ENCODE measurements at places on chromosomes 1 and 21. TPM values are rescaled to one million over a fixed set of nuclear protein-coding genes. Genes with fewer than 3 reads are reported as not detected.

KMO gene
- not detected for total RNA-seq

TPTE gene
- not detected for total RNA-seq

MYOCOS gene
- not detected for total RNA-seq

TMCO4 gene
- 39.8 TPM for total RNA-seq

CTSS gene
- total RNA-seq, result 26.7 TPM

LAD1 gene
- 0.07 TPM for total RNA-seq

CD164L2 gene
- total RNA-seq, result 0.15 TPM

FAM177B gene
- not detected for total RNA-seq

RIPK4 gene
- total RNA-seq, result 13.1 TPM

SETDB1 gene
- total RNA-seq, result 27.8 TPM

RGS8 gene
- not detected for total RNA-seq

GRCh38 chr1:214389734-214390133, 108.8 kb downstream of the SMYD2 start:
- no peak for DNase-seq

- DNase-seq, result no peak
These were observed 13.6 kb upstream of the GPR161 start for GRCh38 chr1:168150283-168150682.

- DNase-seq, result peak; percentile 20
These were observed 39.1 kb downstream of the PSMG1 start for GRCh38 chr21:39144191-39144590.

- peak; percentile 57 for DNase-seq
These were observed 514 bp downstream of the S1PR1 start for GRCh38 chr1:101237229-101237837.

GRCh38 chr1:184974056-184974836, at the start of gene NIBAN1:
TSS of gene NIBAN1 (minus strand) at chr1:184974508. CDS start at chr1:184974356, 152 bp downstream.
- DNase-seq, result peak; percentile 82

DNA sequence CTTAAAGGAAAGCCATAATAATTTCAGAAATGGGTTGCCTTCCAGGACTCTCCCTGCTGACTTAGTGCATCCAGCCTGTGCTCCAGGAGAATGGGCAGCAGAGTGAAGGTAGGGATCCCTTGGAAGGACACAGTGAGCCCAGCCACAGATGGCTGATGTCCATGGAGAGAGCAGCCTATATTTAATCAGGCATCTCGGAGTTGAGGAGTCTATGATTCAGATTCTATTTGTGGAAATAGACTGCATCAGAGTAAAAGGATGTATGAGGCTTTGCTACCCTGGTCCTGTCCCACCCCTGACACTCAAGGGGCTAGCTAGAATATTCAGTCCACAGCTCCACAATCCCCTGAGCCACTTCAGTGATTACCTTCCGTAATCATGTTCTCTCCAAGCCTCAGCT, 43.8 kb upstream of the PBX1 start:
- DNase-seq, result no peak

- no peak for DNase-seq
These were observed 21.6 kb downstream of the LAMB3 start for GRCh38 chr1:209630383-209631225.

GRCh38 chr1:87683196-87683956, 354.7 kb downstream of the LMO4 start:
- DNase-seq, result peak; percentile 6

DNA sequence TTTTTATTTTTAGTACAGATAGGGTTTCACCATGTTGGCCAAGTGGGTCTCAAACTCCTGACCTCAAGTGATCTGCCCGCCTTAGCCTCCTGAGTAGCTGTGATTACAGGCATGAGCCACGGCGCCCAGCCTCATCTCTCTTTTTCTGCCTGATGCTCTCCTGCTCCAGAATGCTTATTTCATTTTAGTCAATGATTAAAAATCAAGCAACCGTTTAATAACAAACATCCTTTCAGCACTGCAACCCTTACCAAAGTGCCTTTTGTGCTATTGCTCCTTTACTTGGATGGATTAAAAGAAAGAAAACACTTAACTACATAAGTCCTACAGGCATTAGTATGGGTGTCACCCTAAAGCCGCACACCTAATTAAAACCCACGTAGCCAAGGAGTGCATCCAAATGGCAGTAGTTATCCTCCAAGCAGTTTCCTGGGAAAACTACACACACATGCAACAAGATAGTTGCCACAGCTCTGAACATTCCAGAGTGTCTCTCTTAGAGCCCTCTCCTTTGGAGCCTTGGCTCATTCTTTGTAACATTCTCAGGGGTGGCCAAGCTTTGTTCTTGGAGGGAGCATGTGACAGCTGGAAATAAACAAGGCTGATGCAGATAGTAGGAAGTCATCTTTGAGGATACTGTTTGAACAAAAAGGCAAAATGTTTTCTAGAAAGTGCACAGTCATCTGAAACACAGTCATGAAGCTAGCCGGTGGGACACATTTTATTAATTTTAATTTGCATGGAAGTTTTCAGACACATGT, 51.2 kb downstream of the KCNJ15 start:
- DNase-seq, result no peak

- DNase-seq, result no peak
These were observed 6.1 kb downstream of the KIF26B start for GRCh38 chr1:245160741-245161400.

DNA sequence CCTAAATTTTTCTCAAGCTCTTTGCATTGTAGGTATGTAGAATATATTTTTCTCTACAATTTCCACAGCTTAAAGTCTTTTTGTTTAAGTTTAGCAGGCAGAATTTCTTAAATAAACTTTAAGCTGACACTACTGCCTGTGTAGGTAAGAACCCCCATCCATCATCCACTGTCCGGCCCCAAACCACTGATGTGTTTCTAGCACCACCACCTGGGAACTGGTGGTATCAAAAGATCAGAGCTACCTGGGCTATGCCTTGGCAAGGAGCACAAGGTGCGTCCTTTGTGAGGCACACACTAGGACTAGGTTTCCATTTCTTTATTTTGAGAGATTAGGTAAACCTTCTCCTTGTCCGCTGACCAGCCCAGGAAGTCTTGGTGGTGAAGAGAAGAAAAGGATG, 10.5 kb upstream of the LELP1 start:
- DNase-seq, result peak; percentile 5

DNA sequence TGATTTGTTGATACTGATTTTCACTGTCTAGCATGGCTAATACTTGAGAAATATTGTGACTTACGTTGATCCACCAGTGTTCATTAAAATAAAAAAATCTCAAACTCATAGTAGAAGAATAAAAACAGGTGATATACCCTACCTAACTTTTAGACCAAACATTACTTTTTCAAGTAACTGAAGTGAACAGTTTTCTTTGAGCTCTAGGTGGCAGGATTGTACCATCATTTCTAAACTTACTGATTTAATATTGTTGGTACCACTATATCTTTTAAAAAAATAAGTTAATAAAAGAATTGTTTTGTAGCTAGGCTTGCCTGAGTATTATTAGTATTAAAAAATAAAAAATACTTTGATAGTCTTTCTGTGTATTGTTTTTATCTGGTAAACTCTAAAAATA, 21.5 kb downstream of the CDC73 start:
- peak; percentile 22 for DNase-seq

- peak; percentile 12 for DNase-seq
These were observed 65.5 kb downstream of the EPHB2 start for GRCh38 chr1:22776035-22776613.

GRCh38 chr1:67610450-67610849, 74.6 kb upstream of the GADD45A start:
- DNase-seq, result peak; percentile 87

Measured in M059J (cell line).